ENCODE measurements at places on chromosomes 4 and X. TPM values are rescaled to one million over a fixed set of nuclear protein-coding genes. Genes with fewer than 3 reads are reported as not detected.

Gene CD38
- 3.4 TPM for total RNA-seq

- no peak for ATAC-seq
These were observed 299.1 kb upstream of the BMP3 start for GRCh38 chr4:80731436-80731835.

Gene RRH
- not detected for total RNA-seq

DNA sequence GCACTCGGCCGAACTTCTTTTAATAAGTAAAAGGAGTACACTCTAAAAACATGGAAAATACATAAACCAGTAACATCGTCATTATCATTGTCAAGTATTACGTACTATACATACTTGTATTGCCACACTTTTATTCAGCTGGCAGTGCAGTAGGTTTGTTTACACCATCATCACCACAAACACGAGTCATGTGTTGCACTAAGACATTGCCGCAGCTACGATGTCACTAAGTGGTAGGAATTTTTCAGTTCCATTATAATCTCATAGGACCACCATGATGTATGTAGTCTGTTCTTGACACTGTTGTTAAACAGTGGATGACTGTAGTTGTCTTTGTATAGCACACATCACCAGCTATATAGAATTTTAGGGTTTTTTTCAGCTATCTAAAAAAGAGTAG is 48.0 kb upstream of the TMEM131L start:
- ATAC-seq, result no peak

Gene RTL9
- total RNA-seq, result under 0.01 TPM

- ATAC-seq, result peak; percentile 66
These were observed 102.5 kb downstream of the DDIT4L start for GRCh38 chr4:100087743-100088142.

Gene GABRA4
- total RNA-seq, result 0.08 TPM

DNA sequence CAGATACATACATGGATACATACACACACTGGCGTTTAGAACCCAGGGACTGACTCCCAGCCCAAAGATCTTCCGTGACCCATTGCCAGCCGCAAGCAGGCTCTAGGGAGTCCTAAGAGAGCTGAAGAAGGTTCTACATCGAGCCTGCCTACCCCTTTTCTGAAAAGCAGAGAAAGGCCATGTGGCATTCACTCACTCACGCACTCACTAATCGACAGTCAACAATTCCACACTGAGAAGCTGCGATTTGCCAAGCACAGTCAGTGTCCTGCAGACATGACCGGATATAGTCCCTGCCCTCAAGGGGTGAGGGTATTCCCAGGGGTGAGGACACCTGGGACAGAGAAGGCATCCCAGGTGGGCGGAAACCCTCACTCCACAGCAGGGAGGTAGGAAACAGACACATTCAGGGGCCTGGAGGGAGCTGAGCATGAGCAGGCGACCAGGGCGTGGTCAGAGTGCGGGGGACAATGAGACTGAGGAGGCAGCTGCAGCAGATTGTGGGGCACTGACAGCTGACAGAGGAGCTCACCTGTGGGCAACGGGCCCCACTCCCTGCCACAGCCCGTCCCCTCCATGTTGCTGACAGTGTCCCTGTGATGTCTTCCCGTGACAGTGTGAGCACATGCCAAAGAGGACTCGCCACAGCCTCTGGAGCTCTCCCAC is 13.2 kb upstream of the MAN2B2 start:
- ATAC-seq, result no peak

- ATAC-seq, result no peak
These were observed 119.3 kb downstream of the C4orf51 start for GRCh38 chr4:145799223-145799622.

Gene FGFBP2
- 3.3 TPM for total RNA-seq

Gene YY2
- 0.42 TPM for total RNA-seq

DNA sequence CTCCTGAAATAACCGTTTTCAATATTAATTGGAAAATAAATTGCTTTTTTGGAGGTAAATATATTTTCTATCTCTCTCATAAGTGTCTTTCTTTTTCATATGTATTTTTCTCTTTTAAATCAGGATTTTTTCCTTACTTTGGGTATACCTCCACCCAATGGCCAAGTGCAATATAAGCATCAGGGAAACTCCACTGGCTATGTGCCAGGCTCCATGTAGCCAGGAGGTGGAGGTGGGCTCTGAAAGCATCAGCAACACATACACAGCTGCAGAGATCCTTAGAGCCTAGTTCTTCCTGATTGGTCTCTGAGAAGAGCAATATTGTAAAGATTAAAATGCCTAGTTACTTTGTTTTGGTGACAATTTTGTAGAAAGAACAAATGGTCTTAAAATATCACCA is 3.4 kb downstream of the GABRA2 start:
- ATAC-seq, result no peak

DNA sequence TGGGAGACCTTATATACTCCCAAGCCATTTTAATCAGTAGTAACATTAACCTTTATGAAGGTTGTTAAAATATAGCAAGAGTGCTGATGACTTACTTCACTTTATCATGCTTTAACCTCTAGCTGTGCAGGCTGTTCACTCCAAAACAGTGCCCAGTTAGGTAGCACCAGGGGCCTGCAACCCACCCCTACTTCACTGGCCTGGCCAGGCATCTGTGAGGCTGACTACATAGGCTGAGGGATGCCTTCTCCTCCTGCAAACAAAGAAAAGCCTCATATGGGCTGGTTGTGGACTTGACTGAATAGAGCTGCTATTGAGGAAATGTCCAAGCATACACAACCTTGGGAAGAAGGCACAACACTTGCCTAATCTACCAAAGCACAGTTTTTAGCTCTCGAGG is 172.8 kb downstream of the SHROOM3 start:
- no peak for ATAC-seq

Gene NLRP2B
- not detected for total RNA-seq
